ENCODE measurements at places on chromosomes 3 and 15.
A peak's percentile ranks its signal among the peaks of the same experiment; 100 is the strongest.

- no peak for DNase-seq
These were observed 10.4 kb downstream of the CLDN11 start for GRCh38 chr3:170429050-170429449.

DNA sequence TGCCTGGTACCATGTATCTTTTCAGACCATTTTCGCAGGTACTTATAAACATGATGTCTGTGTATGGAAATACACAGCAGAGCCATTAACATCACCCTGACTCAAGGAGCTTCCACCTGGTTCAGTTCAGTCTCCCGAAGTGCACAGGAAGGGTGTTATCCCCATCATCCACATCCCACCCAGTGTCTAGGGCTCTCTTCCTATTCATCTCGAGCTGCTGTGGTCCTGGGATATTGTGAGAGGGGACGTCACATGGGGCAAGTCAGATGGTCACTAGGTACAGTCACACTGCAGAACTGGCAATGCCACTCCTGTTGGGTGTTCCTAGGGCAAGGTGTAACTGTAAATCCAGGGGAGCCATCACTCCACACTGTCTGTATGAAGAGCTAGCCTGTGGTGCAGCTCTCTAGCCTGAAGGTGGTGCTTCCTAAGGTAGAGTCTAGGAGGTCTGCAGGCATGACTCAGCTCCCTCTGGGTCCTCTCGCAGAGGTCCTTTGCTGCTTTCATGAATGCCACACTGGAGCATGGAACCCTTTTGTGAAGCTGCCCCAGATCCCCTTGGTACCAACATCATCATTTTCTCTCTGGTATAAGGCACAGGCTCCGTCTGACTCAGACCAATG is 13.9 kb downstream of the ISLR2 start:
- DNase-seq = peak; percentile 15

DNA sequence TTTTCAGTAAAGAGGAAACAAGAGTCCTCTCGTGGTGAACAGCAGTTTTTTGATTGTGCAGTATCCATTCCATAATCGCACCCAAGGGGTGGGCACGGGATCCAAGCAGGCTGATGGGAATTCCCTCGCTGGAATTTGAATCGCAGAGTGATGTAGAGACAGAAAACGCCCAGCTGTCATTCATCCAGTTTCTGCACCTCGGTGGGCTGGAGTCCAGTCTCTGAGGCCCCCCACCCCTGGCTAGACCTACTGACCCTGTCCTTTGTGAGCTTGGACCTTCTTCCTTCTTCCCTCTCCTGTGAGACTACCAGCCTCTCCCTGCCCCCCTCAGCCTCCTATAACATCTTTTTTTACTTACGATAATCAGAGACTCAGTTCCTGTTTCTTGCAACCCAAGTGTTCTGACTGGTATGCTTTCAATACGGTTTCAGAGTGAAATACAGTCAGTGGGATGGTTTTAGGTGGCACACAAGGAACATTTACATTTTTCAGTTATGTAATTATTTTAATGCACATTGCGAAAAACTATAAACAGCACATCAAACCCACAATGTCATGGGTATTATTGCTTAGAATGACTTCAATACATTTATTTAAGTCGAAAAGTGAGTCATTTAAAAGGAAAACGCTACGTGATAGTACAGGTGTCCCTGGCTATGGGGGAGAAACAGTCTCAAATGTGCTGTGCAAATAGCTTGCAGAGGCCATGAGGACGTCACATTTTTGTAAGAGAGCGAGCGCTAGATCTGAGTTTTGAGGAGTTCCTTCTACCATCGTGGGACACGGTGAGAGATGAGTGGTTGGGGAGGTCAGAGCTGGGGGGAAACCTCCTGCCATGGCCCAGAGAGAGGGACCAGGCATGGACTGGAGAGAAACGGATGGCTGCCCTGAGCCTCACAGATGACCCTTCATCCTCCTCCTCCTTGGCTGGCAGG is 37.5 kb upstream of the CHST2 start:
- no peak for DNase-seq

DNA sequence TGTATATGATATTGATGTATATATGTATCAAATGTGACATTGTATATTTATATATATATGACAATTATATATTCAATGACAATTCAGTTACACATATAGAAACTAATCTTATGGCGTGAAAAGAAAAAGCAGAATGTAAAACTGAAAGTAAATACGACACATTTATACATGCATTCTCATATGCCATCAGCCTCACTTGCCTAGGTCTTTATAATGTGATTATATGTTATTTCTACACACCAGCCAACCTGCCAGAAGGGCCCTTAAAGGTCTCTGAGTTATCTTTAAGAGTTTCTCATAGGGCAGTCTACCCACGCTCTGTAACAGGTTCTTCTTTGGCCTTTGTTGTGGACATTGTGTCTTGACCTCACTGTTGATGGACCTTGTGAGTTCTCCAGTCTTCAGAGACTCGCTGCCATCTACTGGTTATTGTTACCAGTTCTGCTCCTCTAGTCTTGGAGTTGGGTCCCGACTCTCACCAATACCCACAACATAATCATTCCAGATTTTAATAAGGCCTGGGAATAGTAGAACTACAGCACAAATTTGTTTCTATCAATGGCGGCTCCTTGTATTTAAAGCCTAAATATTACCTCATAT is 371.5 kb upstream of the GOLIM4 start:
- no peak for DNase-seq

GRCh38 chr3:53003320-53003719 is 42.6 kb downstream of the SFMBT1 start:
- DNase-seq = no peak

DNA sequence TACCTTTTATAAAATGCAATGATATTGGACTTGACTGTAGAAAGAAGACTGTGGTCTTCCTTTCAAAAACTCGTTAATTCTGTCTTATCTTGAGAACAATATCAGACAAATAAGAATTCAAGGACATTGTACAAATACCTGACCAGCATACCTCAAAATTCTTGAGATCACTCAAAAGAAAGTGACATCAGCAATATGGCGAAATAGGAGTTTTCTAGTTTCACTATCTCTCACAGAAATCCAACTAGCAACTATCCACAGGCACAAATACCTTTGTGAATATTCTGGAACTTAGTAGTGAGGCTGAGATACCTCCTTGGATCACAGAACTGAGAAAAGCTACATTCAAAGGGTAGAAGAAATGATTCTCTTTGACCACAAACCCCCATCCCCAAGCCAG is 419.7 kb downstream of the ZNF385D start:
- no peak for DNase-seq

DNA sequence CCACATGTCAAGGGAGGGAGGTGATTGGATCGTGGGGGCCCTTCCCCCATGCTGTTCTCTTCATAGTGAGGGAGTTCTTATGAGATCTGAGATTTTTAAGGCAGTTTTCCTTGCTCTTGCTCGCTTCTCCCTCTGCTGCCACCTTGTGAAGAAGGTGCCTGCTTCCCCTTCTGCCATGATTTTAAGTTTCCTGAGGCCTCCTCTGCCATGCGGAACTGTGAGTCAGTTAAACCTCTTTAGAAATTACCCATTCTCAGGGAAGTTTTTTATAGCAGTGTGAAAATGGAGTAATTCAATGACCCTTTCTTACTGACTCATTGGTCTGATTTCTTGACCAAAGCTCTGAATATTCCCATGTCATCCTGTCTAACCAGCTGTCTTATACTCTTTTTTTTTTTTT is 484.4 kb upstream of the TPRG1 start:
- DNase-seq = no peak

GRCh38 chr15:89514596-89515406 is 18.4 kb upstream of the RHCG start:
- DNase-seq = no peak

DNA sequence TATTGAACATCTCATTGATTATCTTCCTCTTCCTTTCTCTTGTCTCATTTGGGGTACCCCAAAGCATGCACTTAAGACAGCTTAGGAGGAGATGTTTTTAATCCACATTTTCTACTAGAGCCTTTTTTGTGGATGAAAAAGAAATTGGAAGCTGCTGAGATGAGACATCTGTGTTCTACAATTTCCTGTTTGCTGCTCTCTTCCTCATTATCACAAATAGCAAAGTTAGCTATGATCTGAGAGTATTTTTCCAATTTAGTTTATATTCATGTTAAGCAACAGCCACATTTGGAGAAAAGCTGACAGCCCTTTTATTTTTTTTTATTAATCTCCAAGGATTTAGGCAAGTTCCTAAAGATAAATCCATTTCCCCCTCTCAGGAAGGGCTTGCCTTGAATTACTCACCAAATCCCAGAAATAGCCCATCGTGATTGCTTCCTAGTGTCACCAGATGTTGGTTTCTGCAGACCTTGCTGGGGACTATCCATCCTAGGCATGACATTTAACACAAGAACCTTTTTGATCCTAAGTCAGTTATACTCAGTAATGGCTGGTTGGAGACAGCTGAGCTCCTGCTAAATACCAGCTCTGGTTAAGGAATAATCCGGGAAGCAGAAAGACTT is 70.8 kb upstream of the FILIP1L start:
- DNase-seq = no peak

- no peak for DNase-seq
These were observed 381.6 kb downstream of the FOXP1 start for GRCh38 chr3:71201939-71202338.

GRCh38 chr3:158961471-158961870 is 159.6 kb downstream of the MFSD1 start:
- no peak for DNase-seq

DNA sequence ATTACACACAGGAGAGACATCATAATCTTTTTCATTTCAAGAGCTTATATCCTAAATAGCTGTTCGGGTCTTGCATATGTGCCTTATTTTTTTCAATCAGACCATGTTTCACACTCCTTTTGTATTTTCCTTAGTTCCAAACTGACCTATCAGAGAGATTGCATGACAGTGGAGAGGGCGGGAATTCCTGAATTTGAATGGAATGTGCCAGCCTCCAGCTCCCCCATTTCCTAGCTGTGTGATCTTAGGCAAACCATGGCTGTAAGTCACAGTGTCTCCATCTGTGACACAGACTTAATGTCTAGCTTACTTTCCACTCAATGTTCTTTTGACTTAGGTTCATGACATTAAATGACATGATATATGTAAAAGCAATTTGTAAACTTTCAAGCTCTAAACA is 62.0 kb upstream of the CSTA start:
- DNase-seq = no peak

- DNase-seq = peak; percentile 16
These were observed 102.2 kb downstream of the PTPRG start for GRCh38 chr3:61663356-61664104.

DNA sequence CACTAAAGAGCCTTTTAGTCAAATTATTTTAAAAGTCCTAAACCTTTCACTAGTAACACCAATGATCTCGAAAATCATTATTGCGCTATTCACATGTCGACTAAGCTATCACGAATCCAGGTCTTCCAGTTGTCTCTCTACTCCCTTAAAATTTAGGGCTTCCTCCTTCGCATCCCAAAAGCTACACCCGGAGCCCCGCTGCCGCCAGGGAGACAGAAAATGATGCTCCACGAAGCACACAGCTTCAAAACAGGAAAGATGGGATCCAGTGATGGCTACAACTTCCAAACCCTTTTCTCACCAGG is 253 bp downstream of the IFT80 start:
- DNase-seq = no peak

GRCh38 chr3:90180096-90180495 is 1072.7 kb downstream of the EPHA3 start:
- DNase-seq = no peak

DNA sequence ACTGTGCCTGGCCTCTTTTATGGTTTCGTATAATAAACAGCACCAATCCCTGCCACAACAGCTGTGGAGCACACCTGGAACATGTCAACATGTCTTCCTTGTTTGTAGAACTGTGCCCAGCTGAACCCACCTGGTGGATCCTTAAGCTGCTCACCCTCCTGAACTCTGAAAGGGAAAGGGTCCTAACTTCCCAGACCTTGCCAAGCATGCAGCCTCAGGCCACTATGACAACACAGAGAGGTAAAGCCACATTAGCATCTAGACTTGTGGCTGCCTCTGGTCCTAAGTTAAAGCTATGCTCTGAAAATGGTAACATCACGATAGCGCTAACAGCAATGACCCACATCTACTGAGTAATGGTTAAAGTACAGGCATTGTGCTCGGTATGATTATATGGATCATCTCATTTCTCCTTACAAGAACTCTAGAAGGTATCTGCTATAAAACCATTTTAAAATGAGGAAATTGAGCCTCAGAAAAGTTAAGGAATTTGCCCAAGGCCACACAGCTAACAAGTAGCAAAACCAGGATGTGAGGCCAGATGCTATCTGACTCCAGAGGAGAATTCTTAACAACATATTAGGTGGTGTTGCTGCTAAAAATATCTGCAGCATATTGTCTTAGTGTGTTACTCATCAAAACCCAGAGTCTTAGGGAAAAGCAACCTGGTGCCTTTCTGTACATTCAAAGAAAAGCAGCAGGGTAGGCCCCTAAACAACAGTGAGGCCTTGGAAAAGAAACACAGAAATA is 23.1 kb upstream of the HERC1 start:
- DNase-seq = no peak

DNA sequence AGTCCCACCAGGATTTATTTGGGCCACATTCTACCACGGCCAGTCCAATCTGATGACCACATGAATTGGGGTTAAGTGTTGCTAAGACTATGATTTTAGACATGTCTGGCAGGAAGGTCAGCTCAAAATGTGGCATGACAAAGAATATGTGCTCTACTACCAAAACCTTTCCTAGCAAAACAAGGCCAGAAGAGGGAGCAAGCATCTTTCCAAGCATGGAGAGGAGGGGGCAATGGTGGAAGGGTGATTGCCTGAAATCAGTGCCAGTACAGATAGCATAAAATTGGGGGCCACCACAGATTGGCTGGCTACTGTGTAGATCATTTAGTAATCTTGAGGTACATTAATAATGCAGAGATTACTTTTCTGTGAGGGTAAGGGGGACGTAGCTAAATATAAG is 43.2 kb downstream of the TMEM39A start:
- no peak for DNase-seq

GRCh38 chr3:80492162-80492561 is 724.4 kb upstream of the ROBO1 start:
- no peak for DNase-seq

DNA sequence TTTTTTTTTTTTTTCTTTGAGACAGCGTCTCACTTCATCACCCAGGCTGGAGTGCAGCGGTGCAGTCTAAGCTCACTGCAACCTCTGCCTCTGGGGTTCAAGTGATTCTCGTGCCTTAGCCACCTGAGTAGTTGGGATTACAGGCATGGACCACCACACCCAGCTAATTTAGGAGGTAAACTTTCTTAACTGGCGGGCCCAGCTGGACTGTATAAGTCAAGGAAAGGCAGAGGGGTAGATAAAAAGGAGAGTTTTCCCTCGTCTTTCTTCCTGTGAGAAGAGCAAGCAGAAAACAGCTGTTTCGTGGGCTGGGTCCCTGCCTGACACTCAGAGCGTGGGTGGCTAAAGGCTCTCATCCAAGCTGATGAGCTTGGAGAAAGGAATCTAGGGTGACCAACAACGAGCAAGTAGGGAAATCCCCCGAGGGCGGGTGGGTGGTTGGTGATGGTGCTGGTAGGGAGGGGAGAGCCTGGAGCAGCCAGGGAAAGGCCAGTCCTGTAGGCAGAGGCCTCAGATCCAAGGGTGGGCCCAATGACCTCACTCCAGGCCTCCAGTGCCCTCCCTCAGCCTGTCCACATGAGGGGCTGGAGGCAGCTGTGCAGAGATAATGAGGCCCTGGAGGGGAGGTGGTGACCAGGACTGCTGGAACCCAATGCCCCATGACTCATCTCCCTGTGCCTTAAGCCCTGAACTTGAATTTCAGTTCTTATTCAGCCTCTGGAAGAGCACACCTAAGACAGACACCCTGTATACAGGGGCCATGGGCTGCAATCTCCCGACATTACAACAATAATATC is 43.1 kb upstream of the LIMD1 start:
- no peak for DNase-seq

- DNase-seq = no peak
These were observed 75.5 kb downstream of the TOP2B start for GRCh38 chr3:25589104-25589782.

- no peak for DNase-seq
These were observed 105.2 kb downstream of the CHCHD4 start for GRCh38 chr3:14019459-14019858.
